NCI-H345 (cell line): ENCODE measurements at places on chromosomes 5 and 9.

GRCh38 chr5:160271836-160272235 is 40.5 kb downstream of the CCNJL start:
- DNase-seq = no peak

GRCh38 chr5:72488756-72489155 is 18.5 kb downstream of the ZNF366 start:
- DNase-seq = no peak

- no peak for DNase-seq
Measured at GRCh38 chr9:81680006-81680405, 9.3 kb downstream of the TLE1 start.

DNA sequence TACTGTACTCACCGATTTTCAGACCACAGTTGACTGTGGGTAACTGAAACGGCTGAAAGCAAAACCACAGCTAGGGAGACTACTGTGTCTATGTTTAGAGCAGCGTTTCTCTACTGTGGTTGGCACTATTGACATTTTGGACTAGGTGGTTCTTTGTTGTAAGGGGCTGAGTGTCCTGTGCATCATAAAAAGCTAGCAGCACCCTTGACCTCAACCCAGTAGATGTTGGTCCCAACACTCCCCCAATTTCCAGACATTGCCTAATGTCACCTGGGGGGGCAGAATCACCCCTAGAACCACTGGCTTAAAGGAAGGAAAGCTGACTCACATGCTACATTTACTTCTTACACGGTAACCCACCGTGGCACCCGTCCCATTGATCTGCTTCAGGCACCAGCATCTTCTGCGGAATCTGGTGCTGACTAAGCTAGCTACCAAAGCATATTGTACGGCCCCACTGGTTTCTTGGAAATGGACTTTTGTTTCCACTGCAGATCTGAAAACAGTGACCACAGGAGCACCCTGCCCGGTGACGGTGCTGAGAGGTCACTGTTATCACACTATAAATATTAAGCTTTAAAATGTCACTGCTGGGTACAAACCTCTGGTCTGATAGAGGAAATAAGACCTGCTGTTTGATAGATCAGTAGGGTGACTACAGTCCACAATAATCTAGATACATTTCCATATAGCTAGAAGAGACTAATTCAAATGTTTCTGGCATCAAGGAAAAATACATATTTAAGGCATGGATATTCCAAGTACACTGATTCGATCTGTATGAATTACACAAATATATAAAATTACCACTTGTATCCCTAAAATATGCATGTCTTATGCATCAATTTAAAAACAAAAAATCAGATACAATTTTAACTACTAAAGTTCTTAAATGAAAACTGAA is 151.4 kb downstream of the HSD17B3 start:
- no peak for DNase-seq

DNA sequence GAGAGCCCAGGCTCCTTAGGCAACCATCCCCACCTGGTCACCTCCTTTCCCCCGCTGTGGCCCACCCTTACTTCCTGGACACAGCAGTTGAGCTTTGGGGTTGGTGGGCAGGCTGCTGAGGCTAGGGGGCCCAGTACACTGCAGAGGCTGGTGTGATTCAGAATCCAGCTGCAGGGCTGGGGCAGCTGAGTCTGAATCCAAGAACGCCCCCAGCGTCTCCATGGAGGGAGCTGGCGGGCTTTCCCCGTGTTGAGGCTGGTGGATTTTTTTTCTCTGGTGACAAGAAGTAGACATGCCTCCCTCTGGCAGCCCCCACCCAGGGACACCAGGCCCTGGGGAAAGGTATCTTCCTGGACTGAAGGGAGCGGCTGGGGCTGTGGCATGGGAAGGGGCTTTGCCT is 104.8 kb downstream of the RXRA start:
- no peak for DNase-seq

DNA sequence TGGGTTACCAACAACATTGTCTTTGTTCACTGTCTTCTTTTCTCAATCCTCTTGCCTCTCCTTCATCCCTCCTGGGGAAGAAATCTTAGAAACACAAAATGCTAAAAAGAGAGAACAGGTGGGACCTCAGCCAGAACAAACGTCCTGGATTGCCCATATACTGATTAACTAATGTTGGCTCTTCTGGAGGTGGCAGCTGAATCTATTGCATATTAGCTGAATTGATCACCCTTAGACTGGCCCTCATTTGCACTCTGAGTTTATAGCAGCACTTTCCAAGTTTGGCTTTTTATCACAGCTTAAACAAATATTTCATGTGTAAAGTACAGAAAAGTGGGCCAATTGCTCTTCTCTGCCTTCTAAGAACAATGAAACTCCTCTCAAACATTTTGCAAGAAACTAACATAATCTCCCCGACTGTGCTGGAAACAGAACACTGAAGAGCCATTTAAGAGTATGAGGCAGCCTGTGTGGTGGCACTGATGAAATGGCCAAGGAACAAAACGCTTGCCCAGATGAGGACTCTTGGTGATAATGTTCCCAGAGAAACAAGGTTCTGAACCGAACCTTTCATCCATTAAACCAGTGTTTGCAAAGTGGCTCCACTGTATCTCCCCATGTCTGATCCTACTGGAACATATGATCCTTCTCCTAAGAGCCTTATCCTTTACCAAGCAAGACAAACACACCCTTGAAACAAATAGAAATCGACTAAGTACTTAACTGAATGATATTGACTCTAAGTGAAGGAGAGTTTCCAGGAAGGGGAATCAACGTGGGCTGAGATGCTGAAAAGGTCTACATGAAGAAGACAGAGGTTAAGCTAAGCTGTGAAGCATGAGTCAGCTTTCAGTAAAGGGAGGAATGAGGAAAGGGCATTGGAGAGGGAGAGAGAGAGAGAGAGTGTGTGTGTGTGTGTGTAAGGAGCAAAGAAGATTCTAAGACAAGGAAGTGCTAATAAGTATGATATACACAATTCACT is 83.2 kb upstream of the LIFR start:
- DNase-seq = no peak

- no peak for DNase-seq
Measured at GRCh38 chr5:147989239-147989638, 74.5 kb upstream of the SPINK5 start.

- DNase-seq = no peak
Measured at GRCh38 chr9:124197177-124198095, 60.3 kb upstream of the NEK6 start.

DNA sequence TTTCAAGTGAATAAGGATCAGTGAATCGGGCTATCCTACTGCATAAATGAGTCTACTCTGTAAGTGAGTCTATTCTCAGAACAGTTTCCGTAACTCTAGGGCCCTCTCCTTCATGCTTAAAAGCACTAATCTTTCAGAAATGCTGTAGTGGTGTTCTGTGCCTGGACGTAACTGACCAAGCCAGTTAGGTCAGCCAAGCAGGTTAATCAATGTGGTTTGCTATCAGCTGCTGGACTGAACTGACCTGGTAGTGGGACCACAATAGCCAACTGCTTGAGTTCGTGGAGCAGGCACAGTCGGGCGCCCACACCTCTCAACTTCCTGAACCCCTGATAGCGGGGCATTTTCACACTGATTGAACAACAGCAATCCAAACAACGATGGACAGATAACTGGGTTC is 6.8 kb downstream of the SLC1A3 start:
- DNase-seq = no peak

DNA sequence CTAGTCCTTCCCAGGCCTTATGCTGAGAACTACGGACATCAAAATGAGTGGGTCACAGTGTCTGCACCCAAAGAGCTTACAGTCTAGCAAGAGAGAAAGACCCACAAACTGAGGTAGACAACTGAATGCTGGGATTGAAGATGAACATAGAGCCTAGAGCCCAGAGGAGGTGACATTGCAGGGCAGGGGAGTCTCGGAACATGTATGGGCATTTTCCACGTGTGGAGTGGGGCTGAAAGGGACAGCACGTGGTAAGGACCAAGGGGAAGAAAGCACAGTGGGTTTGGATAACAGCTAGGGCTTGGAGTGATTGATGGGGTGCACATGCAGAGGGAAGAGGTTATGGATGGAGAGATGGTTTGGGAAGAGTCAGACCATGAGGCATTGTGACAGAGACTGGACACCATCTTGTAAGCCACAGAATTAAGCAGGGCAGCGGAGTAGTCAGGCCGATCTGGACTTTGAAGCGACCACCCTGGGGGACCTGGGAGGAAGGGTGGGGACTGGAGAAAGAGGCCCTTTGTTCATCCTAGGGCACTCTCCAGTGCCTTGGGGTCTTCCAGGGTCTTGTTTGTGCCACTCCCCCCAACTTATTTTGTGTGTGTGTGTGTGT is 47.5 kb upstream of the SH3PXD2B start:
- DNase-seq = no peak

GRCh38 chr9:133801739-133802138 is 63.6 kb upstream of the SARDH start:
- DNase-seq = no peak

DNA sequence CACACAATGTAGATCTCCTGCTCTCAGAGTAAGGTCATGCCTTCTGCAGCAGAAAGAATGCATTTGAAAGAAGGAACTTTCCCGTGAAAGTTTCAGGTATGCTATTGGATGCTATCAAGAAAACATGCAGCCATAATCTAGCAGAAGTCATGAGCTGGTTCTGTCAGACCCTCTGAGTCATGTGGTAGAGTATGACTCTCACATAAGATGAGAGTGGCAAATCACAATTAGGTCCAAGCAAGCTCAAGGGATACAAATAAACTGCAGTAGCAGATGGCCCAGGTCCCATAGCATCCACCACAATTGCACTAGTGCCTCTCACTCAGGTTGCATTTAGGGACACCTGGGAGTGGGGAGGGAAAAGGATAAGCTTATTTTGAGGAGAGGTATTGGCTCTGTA is 292.8 kb downstream of the ASTN2 start:
- no peak for DNase-seq

DNA sequence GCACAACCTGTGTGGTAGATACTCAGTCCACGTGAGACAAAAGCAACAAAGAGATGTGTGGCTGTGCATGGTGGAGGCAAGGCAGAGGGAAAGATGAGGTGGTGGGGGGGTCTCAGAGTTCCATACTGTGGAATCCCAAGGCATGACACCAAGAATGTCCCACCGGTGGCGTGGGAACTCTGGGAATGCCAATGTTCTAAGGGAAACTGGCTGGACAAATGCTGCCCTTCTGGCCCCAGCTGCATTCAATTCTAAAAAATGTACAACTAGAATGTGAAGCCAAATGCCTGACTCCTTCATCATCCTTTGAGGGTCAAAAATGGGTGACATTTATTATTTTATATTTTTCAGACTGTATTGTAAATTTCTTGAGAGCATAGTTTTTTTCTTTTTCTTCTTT is 58.2 kb upstream of the EQTN start:
- no peak for DNase-seq

DNA sequence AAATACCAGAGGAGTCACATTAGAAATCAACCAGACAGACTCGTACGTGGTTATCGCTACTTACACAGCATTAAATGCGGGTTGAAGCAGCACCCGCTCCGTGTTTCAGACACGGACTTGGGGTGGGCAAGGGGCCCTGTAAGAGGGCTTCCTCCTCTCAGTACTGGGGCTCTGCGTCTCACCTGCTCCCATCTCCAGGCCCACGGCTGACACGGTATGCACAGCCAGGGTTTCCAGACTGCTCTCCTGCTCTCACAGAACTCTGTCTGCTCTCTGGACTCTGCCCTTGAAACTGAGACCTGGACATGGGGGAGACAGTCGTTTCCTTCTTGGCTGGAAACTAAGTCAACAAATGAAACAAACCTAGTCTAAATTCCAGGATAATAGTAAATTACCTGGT is 24.7 kb upstream of the RASGEF1C start:
- no peak for DNase-seq

DNA sequence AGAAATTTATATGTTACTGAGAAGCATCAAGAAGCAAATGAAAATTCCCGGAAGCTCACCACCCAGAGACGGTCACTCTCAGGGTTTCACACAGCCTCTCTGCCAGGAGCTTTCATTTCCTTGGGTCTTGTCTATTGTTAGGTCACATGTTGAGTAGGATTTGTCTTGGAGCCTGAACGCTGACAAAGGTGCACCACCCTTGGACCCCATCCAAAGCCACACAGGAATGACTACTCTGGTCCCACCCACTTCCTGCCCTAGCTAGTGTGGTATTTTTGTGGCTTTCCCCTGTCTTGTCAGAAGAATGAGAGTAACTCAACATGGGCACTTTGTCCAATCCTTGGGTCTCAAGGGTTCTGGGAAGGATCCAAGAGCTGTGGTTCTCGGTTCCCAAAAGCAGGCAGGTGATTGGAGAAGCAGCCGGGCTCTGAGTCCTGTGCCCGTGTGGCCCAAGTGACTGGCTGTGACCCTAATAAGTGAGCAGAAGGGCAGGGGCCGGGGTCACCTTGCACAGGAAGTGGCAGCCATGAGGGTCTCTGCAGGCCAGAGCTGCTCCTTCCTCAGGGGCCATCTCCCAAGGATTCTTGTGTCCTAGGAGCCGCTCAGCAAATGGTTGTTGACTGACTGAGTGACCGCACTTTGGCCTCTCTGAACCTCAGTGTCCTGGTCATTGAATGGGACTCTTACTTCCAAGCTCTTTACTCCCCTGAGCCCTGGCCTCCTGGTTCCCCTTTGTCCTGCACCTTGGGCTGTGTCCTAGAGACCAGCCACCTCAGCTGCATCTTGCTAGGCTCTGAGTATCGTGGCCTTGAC is 6.9 kb downstream of the FGD3 start:
- DNase-seq = peak; percentile 49

DNA sequence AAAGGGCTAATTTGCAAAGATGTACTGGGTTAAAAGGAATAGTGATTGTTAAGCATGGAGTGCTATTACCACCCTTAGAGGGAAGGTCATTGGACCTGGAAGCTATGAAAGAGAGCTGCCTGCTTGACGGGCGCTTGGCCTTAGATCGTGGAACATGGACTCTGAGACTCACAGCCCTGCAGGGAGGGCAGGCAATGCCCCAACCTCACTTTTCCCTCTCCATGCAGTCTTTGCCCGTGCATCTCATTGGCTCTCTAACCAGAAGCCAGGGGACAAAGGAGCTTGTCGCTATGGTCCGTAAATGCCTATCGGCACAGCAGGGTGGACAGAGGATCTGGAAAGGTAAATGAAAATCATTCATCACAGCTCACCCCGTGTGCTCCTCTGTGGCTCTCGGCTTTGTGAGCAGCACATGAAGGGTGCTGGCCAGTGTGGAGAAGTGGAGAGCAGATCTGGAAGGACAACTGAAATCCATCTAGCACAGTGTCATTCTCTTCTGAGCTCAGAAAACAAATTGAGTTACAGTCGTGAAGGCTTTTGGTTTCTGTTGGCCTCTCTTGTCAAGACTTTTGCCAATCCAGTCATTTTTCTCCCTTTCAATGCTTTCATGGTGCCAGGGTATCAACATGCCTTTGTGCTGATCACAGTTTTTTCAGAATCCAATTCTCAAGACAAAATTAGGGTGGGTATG is 186.2 kb downstream of the SNX18 start:
- DNase-seq = no peak

GRCh38 chr9:89410641-89411350 is 87.1 kb downstream of the SEMA4D start:
- DNase-seq = no peak

- no peak for DNase-seq
Measured at GRCh38 chr5:108084105-108084504, 297.8 kb downstream of the FBXL17 start.

DNA sequence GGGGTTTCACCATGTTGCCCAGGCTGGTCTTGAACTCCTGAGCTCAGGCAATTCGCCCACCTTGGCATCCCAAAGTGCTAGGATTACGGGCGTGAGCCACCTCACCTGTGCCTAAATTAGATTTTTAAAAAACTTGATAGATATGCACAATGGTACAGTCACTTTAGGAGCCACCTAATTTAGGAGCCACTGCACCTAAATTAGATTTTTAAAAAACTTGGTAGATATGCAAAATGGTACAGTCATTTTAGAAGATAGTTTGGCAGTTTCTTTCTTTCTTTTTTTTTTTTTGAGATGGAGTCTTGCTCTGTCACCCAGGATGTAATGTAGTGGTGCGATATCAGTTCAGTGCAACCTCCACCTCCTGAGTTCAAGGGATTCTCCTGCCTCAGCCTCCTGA is 37.8 kb upstream of the PLPP1 start:
- no peak for DNase-seq
